ENCODE measurements at places on chromosomes 5 and 9.

GRCh38 chr5:21574438-21574837 lies 1278.7 kb downstream of the CDH12 start:
- no peak for DNase-seq

DNA sequence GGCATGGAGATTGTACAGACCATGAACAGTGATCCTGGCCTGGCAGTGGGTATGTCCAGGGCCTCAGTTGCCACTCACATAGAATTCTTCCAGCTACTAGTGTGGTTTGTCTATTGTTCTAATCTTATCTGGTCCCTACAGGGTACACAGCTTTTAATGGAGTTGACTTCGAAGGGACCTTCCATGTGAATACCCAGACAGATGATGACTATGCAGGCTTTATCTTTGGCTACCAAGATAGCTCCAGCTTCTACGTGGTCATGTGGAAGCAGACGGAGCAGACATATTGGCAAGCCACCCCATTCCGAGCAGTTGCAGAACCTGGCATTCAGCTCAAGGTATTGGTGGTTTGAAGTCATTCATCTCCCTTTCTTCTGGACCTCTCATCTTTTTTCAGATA lies 43.8 kb downstream of the THBS4 start:
- no peak for DNase-seq

GRCh38 chr5:132480546-132480892 lies 10.1 kb downstream of the IRF1 start:
- DNase-seq = no peak

GRCh38 chr9:94824913-94825610 lies 98.6 kb downstream of the AOPEP start:
- DNase-seq = no peak

GRCh38 chr5:134534726-134535110 lies 9.2 kb downstream of the JADE2 start:
- no peak for DNase-seq

DNA sequence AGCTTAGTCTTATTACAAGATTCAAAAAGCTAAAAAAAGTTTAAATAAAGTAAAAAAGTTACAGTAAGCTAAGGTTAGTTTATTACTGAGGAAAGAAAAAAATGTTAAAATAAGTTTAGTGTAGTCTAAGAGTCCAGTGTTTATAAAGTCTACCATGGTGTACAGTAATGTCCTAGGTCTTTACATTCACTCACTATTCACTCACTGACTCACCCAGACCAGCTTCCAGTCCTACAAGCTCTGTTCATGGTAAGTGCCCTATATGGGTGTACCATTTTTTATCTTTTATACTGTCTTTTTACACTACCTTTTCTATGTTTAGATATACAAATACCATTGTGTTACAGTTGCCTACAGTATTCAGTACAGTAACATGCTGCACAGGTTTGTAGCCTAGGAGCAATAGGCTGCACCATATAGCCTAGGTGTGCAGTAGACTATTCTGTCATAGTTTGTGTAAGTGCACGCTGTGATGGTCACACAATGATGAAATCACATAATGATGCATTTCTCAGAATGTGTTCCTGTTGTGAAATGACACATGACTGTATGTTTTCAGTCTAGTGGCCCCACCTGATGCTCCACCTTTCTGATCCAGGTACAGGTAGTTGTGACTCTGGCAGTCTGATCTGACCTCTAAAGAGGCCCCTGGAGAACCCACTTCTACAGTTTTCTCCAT lies 45.7 kb downstream of the SNX18 start:
- no peak for DNase-seq

DNA sequence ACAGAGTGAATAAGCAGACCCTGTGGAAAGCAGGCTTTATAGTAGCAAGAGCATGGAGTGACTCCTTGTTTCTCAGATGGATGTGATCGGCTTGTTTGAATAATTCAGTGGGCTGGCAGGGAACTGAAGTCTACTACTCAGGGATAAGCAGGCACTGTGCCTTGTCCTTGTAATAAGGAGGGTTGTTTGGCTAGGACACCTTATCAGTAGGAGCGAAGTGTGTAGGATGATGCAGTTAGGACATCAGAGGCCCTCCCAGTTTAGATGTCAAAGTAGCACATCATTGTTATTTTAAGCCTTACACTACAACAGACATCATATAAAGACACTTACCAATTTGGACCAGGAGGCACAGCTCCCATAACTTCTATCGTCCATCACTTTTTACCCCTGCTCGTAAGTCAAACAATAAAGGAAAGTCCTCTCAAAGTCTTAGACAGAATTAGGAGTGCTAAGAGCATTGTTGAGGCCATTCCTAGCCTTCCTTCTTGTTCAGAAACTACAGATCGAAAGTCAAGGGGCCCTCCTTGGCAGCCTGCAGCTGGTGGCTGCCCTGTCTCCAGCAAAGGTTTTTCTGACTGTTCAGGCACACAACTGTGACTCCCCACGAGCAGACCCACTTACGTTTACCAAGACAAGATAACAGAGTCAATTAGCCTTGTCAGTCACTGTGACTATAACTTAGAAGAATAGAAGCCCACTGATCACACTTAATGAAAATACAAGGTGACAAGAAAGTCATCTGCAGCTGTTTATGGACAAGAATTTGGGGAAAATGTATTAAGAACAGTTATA lies 218.6 kb downstream of the SNX18 start:
- no peak for DNase-seq

DNA sequence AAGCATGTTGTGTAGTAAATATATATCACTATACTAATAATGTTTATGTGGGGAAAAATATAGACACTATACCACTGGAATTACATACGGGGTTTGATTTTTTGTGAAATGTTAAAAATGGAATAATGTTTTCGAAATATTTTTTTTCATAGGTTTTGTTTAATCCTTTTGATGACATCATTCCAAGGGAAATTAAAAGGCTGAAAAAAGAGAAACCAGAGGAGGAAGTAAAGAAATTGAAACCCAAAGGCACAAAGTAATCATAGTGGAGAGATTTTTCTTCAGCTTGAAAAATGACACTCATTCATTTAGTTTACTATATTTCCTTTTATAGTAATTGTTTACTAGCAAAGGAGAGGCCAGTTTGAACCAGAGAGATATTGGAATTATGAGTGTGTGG lies 17.6 kb downstream of the CWC27 start:
- no peak for DNase-seq

GRCh38 chr9:71769175-71770161 lies 1.2 kb upstream of the CEMIP2 start:
- peak; percentile 40 for DNase-seq

- DNase-seq = no peak
Observed at GRCh38 chr5:27208051-27208450, 169.7 kb upstream of the CDH9 start.

DNA sequence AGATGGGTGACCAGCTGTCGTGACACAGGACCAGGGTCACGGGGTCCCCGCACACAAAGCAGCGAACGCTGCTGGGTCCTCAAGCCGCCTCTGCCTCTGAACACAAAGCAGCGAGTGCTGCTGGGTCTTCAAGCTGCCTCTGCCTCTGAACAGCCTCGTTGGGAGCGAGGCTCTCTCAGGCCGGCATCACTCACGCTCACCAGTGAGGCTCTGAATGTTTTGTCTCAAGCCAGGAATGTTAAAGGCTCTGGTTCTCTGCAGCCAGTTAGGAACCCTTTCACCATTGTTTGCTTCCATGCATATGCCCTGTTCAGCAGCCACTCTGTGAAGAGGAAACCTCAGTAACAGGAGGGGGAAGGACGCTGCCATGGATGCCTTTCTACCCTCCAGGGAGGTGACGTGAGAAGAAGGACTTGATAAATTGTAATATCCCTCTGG lies 82.7 kb upstream of the TAF11L2 start:
- no peak for DNase-seq

- no peak for DNase-seq
Observed at GRCh38 chr5:34583167-34583566, 73.0 kb upstream of the RAI14 start.

DNA sequence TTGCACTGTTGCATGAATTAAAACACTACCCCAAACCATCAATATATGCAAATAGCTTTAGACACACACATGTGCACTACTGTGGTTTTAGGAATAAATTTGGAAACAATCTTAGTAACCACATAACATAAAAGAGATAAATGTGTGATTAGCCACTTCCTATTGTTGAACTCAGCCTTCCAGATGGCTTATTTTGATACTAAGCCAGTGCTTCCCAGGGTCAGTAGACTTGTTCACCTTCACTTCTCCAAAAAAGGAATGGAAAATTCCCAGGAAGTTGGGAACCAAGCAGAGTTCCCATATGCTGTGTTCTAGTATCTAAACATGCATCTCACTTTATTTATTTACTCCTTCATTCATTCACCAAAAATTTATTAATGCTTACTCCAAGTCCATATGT lies 47.8 kb downstream of the SVEP1 start:
- no peak for DNase-seq
